ENCODE measurements at places on chromosomes 7 and 10.

DNA sequence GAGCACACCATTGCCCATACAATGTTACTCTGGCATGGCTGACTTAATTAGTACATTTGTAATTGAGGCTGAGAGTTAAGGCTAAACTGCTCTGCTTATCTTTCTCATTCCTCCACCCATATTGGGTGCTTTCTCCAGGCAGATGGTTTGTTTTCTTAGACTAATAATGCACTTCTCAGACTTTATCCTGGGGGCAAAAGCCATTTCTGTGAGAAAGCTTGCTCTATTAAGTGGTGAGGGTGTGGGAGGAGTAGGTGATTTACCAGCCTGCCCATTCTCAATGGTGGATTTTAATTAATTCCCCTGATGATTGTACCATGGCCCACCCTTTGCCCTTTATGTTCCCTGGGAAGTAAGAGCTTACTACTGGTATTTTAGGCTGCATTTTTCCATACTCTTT, 174.8 kb downstream of the FOXP2 start:
- DNase-seq, result no peak

GRCh38 chr10:89592539-89592938, 52.5 kb downstream of the PANK1 start:
- no peak for DNase-seq

DNA sequence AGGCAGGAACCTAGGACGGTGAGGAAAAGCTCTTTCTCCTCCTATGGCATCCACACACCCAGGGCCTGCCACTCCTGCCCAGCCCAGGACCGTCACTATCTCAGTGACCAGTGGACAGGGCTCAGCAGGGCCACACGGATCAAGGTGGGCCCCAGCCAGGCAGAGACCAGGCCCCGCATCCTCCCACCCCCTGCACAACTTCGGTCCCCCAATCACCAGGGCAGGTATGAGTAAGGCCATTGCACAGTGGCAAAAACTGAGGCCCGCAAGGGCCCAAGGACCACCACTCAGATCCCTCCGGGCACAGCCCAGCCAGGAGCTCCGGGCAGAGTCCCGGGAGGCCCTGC, 30.3 kb downstream of the OAT start:
- DNase-seq, result no peak

DNA sequence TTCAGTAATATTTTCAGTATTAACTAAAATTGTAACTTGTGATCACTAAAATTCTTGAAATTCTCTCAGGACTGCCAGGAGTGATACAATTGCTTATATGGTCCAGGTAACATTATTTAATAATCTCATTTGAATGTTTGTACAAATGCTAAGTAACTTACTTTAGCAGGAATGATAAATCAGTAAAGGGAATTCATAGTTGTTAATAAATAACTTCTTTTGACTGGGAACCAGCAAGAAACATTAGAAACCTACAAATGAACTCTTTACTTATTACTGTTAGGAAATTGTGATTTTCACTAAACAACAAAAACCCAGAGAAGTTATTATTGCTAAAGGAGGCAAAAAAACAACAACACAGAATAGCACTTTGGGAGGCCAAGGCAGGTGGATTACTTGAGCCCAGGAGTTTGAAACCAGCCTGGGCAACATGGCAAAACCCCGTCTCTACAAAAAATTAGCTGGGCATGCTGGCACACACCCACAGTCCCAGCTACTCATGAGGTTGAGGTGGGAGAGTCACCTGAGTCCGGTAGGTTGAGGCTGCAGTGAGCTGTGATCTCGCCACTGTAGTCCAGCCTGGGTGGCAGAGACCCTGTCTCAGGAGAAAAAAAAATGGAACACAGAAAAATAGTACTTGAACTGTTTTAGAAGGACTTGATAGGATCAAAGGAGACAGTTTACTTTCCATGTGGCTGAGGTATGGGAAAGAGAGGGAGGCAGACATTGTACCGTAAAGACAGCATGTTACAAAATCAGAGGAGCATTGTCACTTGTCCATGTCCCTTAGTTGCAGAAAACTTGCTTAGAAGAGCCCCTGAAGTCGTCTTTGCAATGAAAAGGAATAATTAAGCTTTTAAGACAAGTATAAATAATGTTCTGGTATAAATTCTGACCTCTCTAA, 53.1 kb downstream of the SHOC2 start:
- no peak for DNase-seq

DNA sequence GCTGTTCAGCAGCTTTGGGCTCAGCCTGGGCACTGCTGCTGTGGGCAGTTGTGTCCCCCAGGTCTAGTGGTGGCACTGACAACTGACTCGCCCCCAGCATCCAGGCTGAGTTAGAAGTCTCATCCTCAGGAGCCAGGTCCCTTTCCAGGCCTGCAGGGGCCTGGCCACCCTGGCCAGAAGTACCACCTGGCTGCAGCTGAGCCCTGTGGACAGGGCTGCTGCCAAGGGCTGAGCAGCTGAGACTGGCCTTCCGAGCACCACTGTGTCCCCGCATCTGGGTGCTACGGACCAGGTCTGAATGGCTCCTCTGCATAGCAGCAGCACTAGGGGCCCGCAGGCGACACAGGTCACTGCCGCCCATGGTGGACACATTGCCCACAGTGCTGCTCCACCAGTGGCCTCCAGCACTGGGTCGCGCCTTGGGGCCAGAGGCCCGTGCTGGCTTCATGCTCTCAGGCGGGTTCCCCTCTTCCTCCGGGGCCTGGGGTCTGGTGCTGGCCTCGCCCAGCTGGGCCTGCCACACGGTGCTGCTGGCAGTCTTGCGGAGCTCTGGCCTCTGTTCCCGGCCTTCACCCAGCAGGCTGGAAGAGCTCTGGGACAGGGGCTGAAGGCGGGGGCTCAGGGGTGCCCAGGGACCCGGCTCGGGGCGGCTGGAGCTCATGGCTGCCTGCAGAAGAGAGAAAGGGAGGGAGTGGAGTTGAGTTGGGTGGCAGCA, 6.2 kb downstream of the GPRIN2 start:
- no peak for DNase-seq

GRCh38 chr10:3530783-3531645, 254.0 kb downstream of the KLF6 start:
- no peak for DNase-seq

GRCh38 chr10:75565286-75566251, 134.1 kb downstream of the LRMDA start:
- no peak for DNase-seq

DNA sequence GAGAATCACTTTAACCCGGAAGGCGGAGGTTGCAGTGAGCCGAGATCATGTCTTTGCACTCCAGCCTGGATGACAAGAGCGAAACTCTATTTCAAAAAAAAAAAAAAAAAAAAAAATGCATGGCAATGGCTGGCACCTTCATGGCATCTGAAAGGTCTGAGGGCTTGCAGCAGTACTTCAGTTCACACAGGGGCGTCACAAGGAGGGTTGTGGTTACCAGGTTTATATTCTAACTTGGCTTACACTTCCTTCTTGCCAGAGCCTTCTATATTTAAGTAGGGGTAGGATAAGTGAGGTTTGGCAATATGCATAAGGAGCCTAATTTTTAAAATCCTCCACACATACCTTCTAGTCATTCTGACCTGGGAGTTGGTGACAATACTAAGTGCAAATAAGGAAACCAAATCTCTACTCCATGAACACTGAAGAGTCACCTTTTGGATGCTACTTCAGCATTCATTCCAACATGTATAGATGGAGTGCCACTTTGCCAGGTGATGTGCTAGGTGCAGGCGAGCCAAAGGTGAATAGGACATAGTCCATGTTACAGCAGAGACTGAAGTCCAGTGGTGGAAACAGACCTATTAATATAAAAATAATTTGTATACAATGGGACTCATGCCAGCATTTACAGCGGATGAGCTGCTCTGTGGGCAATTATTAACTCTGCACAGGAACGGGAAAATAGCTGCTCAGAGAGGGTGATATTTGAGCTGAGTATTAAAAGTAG, 57.8 kb upstream of the PDCD4 start:
- no peak for DNase-seq

DNA sequence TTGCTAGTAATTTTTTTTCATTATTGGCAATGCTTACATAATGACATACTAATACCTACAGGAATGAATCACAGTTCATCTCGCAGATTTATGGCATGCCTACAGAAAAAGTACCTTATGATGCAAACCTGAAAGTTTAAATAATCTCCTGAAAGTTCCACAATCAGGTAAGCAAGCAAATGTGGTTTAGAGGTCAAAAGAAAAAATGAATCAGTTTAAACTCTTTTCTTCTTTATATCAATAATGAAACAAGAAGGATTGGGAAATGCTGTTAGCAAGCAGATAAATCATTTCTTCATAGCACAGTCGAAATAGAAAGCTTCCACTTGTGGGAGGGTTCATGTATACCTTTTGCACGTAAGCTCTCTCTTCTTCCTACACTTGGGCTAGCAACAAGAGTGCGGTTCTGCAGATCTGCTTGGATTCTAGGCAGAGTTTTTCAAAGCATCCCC, 53.7 kb upstream of the MTPN start:
- no peak for DNase-seq

GRCh38 chr10:22022257-22023032, 18.9 kb upstream of the DNAJC1 start:
- DNase-seq, result no peak

DNA sequence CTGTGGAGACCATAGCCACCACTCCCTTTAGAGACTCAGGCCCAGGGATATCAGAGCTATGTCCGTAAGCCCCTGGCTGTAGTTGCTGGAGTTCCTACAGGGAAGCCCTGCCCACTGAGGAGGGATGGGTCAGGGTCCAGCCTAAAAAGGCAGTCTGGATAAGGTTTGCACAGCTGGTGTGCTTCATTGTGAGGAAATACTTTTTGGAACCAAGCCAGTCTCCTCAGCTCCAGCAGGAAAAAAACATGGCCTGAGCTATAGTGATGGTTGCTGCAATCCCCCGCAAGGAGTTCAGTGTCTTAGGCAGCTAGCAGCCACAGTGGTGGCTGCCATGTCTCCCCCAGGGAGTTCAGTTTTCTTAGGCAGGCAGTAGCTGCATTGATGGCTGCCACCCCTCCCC, 52.6 kb upstream of the CYP2C8 start:
- no peak for DNase-seq

DNA sequence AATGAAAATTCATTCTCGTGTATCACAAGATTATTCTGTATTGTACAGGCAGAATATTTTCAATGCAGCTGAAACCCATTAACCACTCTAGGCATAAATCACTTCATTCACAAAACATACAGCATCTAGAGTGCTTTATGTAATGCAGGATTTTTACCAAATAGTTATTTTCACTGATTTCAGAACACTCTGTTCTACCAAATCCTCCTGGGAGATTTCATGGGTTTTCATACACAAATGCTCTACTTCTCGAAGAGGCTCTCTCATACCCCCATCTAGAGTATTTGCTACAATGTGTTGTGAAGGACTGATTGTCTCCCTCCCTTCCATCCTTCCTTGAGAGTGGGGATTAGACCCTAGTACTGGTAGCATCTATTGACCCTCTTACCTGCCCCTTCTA, 209.2 kb upstream of the LRRN3 start:
- DNase-seq, result no peak

DNA sequence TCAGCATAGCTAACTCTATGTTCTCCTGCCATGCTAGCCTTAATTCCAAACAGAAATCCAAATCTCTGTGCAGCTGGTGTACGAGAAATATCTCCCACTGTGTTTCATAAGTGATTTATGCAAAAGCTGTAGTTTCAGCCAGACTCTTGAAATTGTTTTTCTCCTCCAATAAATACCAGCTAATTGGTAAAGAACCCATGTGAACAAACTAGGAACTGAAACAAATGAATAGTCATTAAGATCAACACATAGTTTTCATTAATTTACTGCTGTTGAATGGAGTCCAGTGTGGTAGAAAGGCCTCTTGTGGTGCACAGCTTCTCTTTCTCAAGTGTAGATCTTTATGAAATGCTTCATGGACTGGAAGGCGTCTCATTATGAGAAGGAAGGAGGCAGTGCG, 18.4 kb downstream of the PPP1R17 start:
- DNase-seq, result no peak

DNA sequence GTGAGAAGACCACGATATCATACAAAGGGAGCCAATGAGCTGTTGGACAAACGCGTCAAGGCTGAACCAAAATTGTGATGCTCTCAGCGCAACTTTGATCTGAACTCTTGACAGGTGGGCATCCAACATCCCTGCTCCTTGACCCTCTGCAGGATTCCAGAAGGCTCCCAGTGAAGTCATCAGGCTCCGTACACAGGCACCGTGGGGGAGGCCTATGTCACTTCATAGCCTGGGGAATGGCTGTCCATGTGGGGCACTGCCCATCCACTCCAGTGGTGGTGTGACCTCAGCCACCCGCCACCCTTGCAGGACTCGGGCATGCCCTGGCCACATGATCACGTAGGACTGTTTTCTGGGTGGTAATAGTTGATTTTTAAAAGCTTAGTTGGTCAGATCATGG, 233.8 kb upstream of the GRB10 start:
- DNase-seq, result no peak

DNA sequence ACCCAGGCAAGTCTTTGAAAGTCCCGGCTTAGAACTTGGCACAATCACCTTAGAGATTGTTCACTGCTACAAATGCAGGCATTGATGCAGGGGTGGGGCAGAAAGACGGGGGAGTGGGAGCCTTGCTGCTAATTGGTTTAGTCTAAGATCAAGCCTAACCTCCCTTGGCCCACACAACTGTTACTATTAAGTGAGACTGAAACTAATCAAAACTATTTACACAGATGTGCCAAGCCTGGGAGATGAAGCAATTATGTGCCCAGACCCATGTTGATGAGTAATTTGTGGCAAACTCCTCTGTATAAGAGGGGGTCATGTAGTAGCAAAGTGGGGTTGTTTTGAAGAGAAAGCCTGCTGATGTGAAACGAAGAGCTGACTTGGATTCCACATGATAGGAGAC, 178.2 kb upstream of the ITGB1 start:
- no peak for DNase-seq

GRCh38 chr7:139944248-139944647, 115.2 kb downstream of the TBXAS1 start:
- DNase-seq, result no peak

DNA sequence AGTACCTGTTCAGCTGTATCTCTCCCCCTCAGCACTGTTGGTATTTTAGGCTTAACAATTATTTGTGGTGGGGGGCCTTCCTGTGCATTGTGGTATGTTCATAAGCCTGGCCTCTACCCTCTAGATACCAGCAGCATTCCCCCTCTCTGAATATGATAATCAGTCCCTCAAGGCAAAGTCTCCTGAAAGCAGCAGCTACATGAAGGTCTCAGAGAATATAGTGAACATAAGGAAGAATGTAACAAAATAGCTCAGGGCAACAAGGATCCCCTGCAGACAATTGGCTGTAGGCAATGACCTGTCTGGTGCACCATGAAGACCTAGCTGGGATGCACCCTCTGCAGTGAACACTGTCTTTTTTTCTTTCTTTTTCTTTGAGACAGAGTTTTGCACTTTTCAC, 86.4 kb downstream of the CTBP2 start:
- no peak for DNase-seq

DNA sequence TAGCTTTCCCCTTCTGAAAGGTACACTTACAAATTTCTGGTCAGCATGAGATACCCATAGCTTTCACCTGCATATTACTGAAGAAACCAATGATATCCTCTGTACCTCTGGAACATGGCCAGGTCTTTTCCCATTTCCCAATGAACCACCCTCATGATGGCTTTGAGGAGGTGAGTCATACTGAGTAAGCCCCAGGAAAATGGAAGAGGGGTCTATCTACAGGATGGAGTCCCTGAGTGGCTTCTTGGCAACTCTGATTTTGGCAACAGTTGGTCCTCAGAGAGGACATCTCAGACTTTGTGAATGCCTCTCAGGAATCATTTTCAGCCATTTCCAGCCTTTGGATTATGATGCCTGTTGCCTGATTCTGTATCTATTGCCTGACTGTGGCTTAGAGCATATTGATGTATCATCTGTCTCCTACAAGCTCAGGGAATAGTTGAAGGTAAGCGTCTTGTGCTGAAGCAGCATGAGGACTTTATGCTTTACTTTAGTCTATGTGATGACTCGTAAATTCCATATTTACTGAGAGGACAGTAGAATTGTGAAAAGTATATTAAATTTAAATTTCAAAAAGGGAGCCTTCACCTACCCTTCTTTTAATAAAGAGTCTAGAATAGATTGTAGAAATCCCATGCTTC, 84.7 kb upstream of the DKK1 start:
- no peak for DNase-seq

Data from hematopoietic multipotent progenitor cell treated with erythropoietin and hydrocortisone succinate and interleukin-3 and kit ligand, for 15 days (in vitro differentiated cells).